ENCODE measurements at places on chromosomes 6 and 20.

- DNase-seq: no peak
These were observed 6.2 kb downstream of the BMP7 start for GRCh38 chr20:57259938-57260921.

GRCh38 chr20:24446811-24447210, 22.6 kb upstream of the SYNDIG1 start:
- no peak for DNase-seq

DNA sequence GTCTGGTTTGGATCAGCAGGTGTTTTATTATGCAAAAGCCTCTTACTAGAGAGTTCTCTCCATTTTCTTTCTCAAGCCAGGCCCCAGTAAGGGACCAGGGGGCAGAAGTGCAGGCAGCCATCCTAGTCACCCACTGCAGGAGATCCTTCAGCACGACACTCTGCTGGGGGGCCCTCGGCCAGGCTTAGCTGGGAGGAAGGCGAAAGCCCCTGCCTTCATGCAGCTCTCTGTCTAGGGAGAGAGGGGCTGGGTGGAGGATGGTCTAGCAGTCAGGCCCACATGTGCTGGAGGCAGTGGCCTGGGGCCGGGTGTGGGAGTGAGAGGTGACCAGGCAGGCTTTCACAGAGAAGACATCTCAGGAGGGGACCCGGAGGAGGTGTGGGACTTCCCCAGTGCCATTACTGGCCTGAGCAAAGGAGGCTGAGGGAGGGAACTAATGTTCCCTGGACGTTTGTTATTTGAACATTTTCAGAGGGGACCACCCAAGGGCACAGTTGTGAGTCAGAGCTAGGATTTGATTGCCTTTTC, 33.5 kb upstream of the VSTM2L start:
- no peak for DNase-seq

DNA sequence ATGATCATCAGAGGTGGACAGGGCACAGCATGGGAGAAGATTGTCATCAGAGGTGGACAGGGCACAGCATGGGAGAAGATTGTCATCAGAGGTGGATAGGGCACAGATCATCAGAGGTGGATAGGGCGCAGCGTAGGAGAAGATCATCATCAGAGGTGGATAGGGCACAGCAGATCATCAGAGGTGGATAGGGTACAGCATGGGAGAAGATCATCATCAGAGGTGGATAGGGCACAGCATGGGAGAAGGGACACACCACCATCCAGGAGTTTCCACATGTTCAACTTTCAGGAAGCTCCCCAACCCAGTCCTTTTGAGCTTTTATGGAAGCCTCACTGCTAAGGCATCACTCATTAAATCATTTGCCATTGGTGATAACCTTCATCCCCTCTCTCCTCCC, 104.1 kb downstream of the MAP7 start:
- DNase-seq: no peak

- DNase-seq: no peak
These were observed 197.3 kb upstream of the PROKR2 start for GRCh38 chr20:5513975-5514516.

- DNase-seq: no peak
These were observed 19.4 kb upstream of the MEI4 start for GRCh38 chr6:77633471-77633870.

- DNase-seq: no peak
These were observed 233.8 kb upstream of the SUPT3H start for GRCh38 chr6:45611491-45611890.

- no peak for DNase-seq
These were observed 17.3 kb upstream of the CNR1 start for GRCh38 chr6:88183471-88183870.

DNA sequence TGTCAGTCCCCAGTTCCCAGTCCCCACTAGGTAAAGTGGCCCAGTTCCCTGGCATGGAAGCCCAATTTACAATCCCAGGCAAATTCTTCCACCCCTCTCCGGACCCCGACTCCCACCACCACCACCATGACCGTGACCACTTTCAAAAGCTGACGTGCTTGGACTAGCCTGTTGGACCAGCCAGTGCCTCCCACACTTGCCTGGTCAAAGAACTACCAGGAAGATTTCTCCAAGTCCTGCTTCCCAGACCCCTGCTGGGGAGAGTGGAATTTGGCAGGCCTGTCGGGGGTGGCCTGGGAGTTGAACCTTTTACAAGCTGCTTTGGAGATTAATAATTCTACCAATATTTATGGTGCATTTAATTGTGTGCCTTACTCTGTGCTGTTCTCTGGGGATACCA, 1.4 kb upstream of the PTPRT start:
- DNase-seq: no peak

DNA sequence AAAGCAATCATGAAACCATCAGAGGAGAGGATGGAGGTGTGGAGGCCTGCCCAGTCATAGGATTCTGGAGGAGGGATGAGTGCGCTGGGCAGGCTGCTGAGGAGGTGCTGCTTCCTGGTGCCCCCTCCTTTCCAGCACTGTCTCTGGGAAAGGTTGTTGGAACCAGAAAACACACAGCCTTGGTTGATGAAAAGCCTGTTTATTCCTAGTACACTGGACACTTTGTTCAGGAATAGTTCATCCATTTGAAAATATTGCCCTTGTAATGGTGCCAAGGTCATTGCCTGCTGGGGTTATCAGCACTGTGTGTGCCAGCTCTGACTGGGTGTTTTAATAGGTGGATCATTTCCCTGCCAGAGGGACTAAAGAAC, 83.7 kb upstream of the ARMC2 start:
- no peak for DNase-seq

GRCh38 chr6:100084991-100085364, 91.0 kb upstream of the MCHR2 start:
- DNase-seq: no peak

DNA sequence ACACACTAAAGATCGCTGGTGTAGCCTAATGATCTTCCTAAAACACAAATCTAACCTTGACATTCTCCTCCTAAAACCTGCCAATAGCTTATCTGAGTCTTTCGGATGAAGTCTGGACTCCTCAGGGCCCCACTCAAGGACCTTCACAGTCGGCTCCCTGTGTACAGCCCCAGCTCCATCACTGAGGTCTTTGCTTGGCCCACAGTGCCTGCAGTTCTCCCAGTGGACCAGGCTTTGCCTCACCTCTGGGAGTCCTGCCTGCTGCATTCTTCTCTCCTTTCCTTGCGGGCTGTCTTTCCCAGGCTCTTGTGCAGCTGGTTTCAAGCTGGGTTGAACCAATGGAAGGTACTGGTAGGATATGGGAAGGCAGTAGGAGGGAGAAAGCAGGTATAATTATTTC, 122.6 kb upstream of the FERMT1 start:
- no peak for DNase-seq

- DNase-seq: no peak
These were observed 1.7 kb downstream of the PREX1 start for GRCh38 chr20:48826069-48826468.

GRCh38 chr6:108105571-108105970, 31.0 kb upstream of the OSTM1 start:
- DNase-seq: no peak

DNA sequence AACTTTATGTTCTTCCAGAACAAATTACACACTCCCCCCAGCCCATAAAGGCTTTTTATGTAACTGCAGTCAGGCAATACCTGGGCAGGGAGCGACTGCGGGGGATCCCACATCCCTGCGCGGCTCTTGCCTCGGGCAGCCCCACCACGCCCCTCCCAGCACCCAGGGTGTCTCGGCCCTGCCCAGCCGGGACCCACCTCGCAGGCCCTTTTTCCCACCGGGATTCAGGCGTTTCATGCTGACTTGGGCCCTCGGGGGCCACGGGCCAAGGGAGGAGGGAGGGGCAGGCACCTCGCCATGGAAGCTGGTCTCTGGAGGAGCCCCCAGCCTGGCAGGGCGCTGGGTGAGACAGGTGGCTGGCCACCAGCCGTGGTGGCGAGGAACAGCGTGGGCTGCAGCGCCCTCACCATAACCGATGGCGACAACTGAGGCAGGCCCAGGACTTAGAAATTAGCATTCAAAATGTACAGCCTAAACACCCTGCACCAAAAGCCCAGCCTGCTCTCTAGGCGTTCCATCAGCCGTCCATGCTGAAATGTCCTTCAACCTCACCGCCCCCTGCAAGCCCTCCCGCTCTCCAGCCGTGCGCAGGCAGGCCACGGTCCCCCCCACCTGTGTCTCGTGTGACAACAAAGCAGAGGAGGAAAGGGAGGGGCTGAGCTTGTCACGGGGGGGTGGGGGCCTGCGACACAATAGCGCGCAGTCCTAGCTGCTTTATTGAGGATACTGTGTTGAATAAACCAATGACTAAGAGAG, 15.1 kb upstream of the FOXC1 start:
- no peak for DNase-seq

- no peak for DNase-seq
These were observed 14.3 kb upstream of the SIRT5 start for GRCh38 chr6:13559968-13560650.

DNA sequence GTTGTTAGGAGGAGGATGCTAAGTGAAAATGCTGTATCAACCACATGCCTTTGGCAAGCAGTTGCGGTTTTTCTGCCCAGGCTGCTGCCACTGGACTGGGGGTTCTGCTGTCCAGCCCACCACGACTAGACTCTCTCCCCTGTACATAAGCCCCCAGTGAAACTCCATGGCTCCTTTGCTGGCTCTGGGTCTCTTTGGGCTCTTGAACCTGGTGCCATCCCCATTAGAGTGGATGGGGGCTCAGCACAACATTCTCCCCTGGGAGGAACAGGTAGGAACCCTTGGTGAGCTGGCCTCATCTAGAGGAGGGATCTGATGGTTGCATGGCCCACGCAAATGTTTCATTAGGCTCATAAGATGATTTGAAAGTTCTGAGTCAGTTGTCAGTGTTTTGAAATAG, 204.8 kb upstream of the KCNG1 start:
- no peak for DNase-seq

- DNase-seq: no peak
These were observed 357.3 kb downstream of the THBS2 start for GRCh38 chr6:168896321-168896720.

DNA sequence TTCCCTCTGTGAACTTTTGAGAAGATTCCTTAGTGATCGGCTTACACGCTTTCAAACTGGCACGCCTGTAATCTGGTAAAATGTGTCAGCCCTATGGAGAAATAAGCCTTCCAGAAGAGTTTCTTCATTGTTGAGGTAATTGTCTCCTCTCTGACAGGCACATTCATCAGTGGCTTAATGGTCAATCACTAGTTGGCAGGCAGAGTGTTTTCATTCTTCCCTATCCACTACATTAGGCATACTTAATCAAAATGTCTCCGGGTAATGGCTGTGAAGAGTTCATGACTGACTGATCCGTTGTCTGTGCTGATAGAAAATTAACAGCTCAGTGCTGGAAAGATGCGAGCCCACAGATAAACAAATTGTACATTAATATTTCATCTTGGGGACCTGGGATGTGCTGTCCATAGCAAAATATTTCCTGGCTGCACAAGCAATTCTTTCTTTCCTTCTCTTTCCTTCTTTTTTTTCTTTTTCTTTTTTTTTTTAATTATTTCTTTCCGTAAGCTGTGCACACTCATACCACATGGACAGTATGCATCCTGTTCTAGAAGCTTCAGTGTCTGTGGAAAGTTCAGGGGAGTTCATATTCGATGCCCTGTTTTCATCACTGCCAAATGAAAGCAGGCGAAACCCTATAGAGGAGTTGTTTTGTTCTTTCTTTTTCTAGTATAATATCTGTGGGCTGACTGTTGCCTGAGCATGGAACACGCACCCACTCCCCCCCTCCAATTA, 31.4 kb downstream of the TSHZ2 start:
- no peak for DNase-seq

DNA sequence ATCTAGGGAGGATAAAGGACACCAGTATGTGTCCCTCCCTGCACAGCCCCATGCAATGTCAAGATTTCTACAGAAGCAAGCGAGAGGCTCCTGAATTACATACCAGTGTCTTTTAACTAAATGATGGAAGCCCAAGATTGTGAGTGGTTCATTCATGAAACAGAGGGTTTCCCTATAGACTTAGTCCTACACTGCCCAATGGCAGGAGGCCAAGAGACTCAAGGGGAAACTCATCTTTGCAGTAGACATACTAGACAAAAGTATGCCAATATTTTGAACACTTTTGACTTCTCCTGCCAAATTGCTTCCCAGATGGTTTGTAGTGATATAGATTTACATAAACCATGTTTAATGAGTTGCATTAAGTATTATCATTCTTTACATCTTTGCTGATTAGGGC, 557.2 kb upstream of the JAG1 start:
- DNase-seq: no peak

DNA sequence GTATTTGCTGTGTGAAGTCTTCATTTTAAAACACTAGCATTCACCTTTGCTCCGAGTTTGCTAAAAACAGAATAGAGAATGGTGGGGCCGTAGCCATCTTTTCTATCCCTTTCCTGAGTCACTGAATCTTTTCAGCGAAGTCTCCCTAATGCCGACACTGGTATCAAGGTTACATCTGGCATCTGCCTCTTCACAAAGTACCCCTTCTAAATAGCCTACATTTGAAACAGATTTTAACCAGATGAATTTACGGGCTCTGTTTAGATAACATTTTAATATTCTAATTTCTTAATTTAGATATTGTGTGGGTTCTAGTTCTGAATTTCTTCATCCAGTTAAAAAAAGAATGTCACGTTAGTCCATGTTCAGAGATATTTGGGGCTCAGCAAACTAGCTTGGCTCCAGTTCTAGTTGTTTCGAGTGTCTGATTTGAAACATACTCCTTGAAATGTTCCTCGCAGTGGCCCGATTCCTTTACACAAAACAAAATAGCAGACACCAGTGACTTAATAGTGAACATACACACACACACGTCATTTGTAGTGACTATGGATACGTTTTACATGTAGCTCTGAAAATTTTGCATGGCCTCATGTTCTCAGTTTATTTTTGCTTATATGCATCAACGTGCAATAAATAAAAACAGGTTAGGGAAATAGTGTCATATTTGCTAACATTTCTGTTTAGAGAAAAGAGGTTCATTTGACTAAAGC, 15.1 kb downstream of the DSP start:
- DNase-seq: no peak

- no peak for DNase-seq
These were observed 26.9 kb downstream of the POPDC3 start for GRCh38 chr6:105152880-105153279.

DNA sequence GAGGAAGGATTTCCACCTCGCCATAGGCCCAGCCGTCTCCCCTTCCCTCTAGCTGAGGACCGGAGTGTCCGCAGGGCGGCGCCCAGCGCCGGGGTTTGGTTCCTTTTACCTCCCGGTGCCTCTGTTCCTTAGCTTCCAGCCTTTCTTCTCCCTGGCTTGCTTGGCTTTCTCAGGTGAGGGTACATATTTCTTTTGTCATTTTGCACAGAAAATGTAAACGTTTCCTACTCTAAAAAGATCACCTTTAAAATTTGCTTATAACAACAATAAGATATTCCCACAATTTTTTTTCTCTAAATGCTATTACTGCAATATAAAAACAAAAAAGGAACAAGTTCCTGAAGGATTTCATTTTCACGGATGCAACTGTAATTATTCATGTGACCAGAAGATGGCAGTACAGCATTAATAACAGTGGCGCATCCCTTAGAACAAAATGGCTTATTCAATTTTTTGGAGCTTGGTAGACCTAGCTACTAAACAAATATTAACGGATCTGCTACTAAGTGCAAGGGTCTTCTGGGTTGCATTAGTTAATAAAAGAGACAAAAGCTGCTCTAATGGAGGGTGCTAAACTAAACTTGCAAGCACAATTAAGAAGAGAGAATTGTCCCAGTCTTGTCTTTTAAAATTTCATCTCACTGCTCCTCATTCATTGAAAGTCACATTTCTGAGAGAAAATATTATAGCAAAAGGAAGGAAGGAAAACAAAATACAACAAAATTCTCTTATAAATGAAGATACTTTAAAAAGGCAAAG, 172.9 kb downstream of the ADGRG6 start:
- no peak for DNase-seq
